Hippocampal formation (tissue), 2 donors: ENCODE measurements at places on chromosomes 6 and 20.
A peak's percentile ranks its signal among the peaks of the same experiment; 100 is the strongest.

DNA sequence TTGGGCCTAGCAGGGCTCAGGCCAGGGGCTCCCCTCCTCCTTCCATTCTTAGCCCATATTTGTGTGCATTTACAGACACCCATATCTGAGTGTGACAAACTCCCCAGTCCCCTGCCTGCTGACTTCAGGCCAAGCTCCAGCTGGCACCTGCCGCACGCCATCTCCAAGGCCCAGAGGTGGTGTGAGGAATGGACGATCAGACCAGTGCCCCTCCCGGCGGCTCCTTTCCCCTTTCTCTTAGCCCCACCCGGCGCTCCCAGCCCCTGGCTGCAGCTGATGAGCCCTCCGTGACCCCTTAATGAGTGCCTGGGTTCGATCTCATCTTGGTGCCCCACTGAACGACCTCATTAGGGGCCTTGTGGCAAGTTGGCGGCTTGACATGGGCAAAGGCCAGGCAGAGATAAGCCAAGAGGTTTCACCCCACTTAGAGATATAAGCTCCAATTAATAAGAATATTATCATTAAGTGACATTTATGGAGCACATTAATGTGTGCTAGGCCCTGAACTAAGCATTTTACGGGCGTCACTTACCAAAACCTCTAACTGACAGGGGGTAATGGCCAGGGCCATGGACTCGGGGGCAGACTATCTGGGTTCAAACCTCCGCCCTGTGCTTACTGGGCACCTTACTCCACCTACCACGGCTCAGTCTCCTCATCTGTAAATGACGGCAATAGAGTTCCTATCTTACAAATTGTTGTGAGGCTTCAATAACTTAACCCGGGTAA, 17.5 kb downstream of the ADA start:
- DNase-seq = no peak

GRCh38 chr6:26538572-26538902, 371 bp downstream of the HMGN4 start:
- DNase-seq = no peak

GRCh38 chr6:43377710-43378229, 8.3 kb upstream of the ZNF318 start:
- DNase-seq = no peak

- DNase-seq = no peak
These were observed 65.0 kb upstream of the HIVEP1 start for GRCh38 chr6:11947063-11947462.

GRCh38 chr6:154715446-154715845, 17.8 kb upstream of the SCAF8 start:
- DNase-seq = no peak

GRCh38 chr6:31401403-31401802, 2.0 kb upstream of the MICA start:
- DNase-seq = no peak

DNA sequence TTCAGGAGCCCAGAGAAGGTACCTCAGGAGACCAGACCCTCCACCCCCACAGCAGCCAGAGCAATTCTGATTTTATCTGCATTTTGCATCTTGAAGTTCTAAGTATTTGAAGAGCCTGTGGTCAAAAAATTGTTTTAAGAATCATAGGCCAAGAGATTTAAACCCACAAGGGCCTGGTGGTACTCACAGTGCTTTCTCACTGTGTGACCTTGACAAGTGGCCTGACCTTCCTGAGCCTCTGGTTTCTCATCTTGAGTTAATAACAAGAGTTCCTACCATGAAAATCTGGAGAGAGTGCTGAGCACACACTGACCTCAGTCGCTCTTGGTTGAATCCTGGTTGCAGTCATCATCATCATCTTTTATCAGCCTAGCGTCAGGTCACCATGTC, 45.4 kb upstream of the ID1 start:
- no peak for DNase-seq

DNA sequence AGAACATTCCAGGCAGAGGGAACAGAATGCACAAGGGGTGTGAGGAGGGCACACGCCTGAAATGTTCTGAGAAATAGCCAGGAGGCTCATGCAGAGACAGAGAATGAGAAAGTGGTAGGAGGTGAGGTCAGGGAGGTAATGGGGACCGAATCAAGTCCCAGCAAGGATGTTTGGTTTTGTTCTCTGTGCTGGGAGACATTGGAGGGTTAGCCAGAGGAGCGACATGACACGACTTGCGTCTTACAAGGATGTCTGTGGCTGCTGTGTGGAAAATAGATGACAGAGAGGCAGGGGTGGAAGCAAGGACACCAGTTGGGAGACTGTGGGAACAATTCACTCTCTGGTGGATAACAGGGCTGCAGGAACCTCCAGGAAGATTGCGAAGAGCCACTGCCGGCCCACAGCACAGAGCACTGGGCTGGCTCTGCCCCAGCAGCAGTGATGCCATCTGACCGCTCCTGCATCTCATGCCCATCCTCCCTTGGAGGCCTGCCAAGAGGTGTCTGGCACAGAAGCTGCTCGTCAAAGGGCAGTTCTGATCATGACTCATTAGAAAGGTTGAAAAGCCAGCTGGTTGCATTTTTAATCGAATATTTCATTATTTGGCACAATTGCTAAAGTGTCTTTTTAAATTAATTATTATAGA, 57.7 kb upstream of the CD83 start:
- no peak for DNase-seq

- peak; percentile 14 for DNase-seq
These were observed 182.6 kb downstream of the RNGTT start for GRCh38 chr6:88780714-88781389.

DNA sequence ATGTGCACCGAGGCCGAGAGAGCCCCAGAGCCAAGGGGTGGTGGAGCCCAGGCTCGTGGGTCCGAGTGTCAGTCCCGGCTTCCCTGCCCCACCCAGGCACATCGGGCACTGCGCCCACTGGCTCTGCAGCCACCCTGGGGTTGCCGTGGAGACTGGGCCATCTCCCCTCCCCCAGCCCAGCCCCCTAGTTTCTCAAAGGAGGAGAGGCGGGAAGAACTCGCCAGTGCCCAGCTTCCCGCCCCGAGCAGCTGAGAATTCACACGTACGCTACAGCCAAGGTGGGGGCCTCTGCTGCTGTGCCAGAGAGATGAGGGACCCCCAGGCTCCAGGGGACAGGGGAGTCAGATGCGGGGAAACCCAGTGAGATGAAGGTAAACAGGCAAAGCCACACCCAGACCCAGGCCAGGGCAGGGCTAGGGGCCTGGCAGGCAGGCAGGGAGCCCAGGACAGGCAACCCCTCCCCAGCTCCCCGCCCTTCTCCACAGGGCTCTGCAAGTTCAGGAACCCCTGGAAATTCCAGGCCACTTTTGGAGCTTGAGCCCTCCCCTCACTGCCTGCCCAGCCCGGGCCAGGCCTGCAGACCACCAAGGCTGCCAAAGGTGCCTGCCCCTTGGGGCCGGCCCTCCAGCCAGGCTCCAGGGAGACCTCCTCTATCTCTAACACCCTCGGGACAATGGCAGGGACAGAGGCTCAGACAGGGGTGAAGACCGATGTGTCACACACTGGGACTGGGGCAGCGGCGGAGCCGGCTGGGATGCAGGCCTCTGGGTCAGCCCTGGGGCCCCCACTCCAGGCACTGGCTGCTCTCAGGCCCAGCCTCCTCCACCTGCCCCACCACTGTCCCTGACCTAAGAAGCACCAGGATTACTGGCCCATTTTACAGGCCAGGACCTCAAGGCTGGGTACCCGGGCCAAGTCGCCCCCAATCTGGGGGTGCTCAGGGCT, 6.0 kb downstream of the LAMA5 start:
- DNase-seq = no peak

GRCh38 chr6:126620719-126621118, 280.8 kb downstream of the CENPW start:
- no peak for DNase-seq

DNA sequence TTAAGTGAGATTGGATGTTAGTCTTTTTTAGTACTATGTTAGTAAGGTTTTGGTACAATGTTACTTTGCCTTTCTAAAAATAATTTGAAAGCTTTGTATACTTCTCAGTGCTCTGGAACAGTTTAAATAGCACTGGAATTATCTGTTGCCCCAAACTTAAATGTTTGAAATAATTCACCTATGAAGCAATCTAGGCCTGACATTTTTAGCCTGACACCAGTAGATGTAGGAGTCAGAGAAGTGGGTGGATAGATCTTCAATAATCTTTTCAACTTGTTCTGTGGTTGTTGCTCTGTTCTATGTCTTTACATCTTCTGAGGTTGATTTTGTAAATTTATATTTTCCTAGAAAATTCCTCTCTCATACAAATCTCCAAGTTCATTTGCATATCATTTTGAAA, 103.1 kb upstream of the ADGRF1 start:
- DNase-seq = no peak

GRCh38 chr6:165678429-165678828, 15.4 kb upstream of the PDE10A start:
- DNase-seq = no peak

GRCh38 chr6:33073431-33073871, at the start of gene HLA-DPA1:
HLA-DPA1 (minus strand) TSS chr6:33073649.
- DNase-seq = peak; percentile 33

- no peak for DNase-seq
These were observed 7.0 kb downstream of the TXLNB start for GRCh38 chr6:139284789-139285188.

DNA sequence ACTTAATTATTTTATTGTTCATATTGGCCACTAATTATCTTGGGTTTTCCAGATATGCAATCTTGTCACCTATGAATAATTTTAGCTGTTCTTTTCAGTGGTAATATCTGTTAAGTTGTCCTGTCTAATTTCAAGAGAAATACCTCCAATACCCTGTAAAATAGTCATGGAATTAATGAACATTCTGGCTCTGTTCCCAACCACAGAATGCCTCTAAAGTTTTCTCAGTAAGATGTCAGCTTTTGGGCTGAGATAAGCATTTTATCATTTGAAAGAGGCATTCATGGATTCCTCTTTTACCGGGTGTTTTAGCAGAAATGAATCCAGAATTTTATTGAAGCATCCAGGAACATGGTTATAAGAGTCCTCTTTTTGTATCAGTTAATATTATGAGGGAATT, 109.3 kb downstream of the WDR27 start:
- DNase-seq = no peak

DNA sequence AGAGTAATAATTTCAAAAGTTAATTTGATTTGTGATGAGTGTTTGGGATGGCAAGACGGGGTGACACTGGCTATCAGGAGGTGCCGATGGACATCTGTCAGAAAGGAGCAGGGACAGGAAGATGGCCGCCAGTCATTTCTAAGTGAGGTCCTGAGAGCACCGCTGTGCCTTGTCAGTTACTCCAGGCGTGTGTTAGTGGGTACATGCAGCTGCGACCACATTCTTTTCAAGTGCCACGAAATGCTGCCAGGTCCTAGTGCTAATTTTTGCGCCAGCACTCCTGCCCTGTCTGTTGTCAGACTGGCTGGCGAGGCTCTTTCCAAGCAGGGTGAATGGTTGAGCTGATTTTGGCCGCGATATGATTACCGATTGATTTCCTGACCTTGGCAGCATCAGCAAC, 64.6 kb upstream of the INSM1 start:
- DNase-seq = no peak

DNA sequence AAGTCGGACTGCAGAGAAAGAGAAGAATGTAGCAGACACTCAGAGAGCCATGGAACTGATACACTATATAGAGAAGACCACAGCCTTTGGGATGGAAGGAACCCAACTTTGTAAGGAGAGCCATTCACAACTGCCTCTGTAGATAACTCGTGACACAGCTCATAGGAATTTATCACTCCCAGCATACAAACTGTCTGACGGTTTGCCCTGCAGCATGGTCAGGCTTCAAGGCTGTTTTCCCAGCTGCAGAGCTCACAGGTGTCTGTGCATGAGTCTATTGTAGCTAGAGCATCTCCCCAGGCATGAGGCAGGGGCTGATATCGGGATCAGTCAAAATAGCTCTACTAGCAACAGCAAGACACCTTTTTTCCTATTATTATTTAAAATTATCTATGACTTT, 130.5 kb upstream of the DTNBP1 start:
- DNase-seq = no peak

- no peak for DNase-seq
These were observed 10.3 kb upstream of the ID1 start for GRCh38 chr20:31594558-31595379.

GRCh38 chr20:49724408-49725223, 10.9 kb upstream of the B4GALT5 start:
- no peak for DNase-seq

DNA sequence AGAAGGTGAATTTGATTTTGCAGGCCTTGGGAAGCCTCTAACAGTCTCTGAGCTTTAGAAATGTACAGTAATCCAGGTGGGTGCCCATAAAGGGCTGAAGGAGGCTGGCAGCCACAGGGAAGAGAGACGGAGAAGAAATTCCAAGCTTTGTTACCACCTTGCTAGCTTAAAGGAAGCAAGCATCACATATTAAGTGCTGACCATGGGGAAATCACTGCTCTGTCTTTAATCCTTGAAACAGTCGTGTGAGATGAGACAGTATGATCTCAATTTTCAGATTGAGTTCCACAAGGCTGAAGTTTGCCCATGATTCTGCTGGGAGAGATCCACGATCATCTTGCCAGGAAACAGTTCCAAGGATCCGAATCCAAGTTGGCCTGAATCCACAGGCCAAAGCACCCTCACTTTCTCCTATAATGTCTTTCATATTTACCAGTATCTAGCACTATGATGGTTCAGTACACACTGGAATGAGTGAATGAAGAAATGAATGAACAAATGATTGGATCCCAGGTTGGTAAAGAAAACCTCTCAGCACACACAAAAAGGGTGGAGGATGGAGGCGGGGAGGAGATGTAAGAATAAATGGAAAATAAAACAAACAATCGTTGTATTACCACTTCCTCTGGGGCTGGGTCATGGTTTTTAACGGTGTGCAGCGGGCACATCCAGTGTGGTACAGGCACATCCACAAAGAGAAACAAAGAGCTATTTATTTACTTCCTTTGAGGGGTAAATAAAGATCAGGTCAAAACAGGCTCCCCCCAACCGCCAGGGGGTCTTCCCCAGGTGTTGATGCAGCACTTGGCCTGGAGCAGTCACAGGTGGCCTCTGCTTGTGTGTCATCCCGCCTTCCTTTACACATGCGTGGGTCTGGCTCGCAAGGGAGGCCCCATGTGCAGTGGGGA, 28.2 kb upstream of the TAF8 start:
- no peak for DNase-seq

DNA sequence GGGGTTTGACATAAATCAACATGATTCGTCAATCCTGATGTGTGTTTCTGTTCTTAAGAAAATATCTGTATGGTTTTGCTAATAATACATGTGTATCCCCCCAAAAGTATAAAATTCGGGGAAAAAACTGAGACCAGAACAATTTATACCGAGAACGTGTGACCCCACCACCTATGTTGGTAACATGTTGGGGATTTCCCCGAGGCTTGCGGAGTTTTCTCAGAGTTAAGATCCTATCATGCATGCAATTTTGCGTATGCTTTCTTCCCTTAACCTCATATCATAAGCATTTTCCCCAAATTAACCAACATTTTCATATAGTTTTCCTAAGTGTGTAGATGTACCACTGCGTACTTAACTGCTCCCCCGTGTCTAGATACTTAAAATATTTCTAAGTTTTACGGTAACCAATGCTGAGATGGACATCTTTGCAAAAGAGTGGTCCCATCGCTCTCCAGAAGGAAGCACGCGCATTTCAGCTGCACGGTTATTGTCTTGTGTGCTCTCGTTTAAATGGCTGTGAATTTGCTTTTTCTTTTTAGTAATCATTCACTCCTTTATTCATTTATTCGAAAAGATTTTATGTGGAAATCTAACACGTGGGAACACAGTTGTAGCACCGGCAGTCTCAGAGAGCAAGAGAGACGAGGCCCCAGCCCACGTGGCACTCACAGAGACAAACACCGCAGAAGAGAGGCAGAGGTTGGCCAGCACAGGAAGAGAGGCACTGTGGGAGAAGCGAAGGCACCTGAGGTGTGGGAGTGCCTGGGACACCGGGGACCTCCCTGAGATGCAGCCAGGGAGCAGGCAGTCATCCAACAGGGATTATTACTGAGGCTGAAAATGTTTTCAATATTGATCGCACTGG, 13.2 kb upstream of the IRF4 start:
- DNase-seq = no peak

- DNase-seq = no peak
These were observed 8.8 kb downstream of the ZBTB46 start for GRCh38 chr20:63822276-63822696.
